Aorta (tissue), 5 donors: ENCODE measurements at places on chromosomes 12 and 14. TPM values are rescaled to one million over a fixed set of nuclear protein-coding genes. Genes with fewer than 3 reads are reported as not detected.
A peak's percentile ranks its signal among the peaks of the same experiment; 100 is the strongest.

Gene FSCB
- not detected for total RNA-seq

Gene PDE3A
- total RNA-seq: 94.7 TPM

Gene KRT2
- total RNA-seq: not detected

Gene CCDC198
- total RNA-seq: not detected

Gene OR6C70
- not detected for total RNA-seq

Gene CCNK
- 40.9 TPM for total RNA-seq

Gene SERPINA12
- not detected for total RNA-seq

Gene OTOGL
- 0.62 TPM for total RNA-seq

Gene CAND1
- 88.7 TPM for total RNA-seq

Gene JPH4
- 1.7 TPM for total RNA-seq

Gene SIRT4
- total RNA-seq: 1.6 TPM

Gene DAO
- not detected for total RNA-seq

Gene SLC6A13
- total RNA-seq: not detected

Gene POTEM
- not detected for total RNA-seq

Gene C2CD5
- 54.1 TPM for total RNA-seq

- DNase-seq: no peak
Measured at GRCh38 chr12:57385586-57385985, 45.3 kb downstream of the R3HDM2 start.

GRCh38 chr12:46387670-46388069 is 15.1 kb upstream of the SLC38A2 start:
- DNase-seq: no peak

DNA sequence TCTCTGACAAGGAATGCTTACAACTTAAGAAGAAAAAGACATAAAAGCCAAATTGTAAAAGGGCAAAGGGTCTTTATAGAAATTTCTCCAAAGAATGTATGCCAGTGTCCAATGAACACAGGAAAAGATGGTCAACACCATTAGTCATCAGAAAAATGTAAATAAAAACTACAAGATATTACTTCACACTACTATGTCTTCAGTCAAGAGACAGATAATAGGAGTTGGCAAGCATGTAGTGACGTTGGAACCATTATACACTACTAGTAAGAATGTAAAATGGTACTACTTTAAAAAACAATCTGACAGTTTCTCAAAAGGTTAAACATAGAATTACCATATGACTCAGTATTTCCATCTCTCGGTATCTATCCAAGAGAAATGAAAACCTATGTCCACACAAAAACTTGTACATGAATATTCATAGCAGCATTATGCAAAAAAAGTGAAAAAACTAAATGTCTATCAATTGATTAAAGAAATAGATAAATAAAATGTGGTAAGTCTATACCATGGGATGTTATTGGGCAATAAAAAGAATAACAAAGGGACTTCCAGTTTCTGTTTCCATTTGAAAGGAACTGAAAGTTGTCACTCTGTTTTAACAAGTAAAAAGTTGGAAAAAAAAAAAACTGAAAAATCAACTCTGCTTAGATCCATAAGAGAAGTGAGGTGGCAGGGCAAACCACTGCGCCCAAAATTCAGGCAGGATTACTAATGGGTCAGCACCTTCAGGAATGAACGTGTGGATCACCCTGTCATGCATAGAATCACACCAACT is 69.8 kb downstream of the ALG10B start:
- DNase-seq: no peak

GRCh38 chr12:43044241-43044640 is 454.7 kb upstream of the PRICKLE1 start:
- no peak for DNase-seq

DNA sequence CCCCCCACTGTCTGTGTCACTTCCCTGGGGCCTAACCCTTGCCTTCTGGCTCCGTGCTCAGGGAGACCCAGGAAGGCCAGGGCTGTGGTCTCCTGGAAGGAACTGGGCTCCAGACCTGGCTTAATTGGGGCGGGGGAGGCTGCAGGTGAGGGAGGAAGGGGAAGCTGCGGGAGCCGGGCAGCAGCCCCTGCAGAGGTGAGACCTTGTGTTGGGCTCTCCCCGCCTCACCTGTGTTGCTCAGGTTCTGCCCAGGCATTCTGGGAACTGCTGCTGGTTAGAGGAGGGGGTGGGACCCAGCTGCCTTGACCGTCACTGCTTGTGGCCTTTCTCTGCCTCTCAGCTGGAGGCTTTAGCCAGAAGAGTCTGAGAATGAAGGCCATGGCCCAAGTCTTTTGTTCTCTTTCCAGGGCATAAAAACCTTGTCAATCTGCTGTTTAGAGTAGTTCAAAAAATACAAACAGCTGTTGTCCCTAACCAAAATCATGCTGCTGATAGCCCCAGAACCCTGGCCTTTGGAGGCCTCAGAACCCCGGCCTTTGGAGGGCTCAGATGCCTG is 247.6 kb downstream of the CHST11 start:
- DNase-seq: peak; percentile 67

- no peak for DNase-seq
Measured at GRCh38 chr14:35342489-35343010, 50.4 kb downstream of the PSMA6 start.

DNA sequence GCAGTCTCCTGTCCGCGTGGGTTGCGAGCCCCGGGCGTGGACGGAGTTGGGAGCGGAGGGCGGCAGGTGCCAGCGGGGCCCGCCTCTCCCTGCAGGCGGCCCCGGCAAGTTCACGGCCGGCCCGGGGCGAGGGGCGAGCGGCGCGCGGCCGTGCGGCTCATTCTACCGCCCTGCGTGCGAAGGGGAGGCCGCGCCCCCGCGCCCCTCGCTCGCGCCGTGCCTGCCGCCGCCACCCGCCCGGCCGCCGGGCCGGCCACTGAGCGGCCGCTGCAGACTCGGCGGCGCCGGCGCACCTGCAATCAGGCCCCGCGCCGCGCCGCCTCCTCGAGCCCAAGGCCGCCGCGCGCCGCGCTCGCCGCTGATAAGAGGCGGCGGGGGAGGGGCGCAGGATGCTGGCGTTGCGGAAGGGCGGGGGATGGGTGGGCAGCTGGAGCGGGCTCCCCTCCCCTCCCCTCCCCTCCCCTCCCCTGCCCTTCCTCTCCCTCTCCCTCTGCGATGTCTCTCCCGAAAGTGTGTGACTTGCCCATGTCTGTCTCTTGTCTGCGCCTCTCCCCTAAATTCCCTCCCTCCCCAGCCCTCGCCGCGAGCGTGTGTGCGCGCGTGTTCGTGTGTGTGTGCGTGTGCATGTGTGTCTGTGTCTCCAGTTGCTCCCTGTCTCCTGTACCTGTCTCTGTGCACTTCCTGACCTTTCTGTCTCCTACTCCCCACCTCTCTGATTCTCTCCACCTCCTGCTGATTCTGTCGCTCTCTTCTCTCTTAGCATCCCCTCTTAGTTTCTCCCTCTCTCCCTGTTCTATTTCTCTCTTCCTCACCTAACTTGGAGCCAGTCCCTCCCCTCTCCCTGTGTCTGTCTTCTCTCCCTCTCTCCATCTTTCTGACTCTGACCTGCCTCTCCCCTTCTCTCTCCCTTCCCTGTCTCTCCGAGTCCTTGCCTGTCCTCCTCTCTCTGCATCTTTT is 768.1 kb upstream of the TBX3 start:
- DNase-seq: no peak

- DNase-seq: no peak
Measured at GRCh38 chr12:115163710-115164109, 479.7 kb upstream of the TBX3 start.

DNA sequence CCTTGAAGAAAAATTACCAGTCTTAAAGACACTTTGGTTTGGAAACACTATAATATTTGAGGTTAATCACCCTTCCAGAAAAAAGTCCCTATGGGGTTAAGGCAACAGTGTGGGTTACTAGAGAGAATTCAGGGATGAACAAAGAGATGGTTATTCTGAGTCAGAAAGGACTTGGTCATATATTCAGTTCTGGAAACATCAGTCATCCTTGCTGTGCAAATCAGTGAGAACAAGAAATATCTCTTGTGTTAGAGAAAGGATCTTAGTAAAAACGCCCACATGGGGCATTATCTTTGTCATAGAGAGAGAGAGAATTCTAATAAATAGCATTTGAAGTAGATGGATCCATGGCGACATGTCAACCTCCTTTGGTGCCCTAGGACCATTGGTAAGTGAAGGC is 59.4 kb upstream of the E2F7 start:
- DNase-seq: no peak

DNA sequence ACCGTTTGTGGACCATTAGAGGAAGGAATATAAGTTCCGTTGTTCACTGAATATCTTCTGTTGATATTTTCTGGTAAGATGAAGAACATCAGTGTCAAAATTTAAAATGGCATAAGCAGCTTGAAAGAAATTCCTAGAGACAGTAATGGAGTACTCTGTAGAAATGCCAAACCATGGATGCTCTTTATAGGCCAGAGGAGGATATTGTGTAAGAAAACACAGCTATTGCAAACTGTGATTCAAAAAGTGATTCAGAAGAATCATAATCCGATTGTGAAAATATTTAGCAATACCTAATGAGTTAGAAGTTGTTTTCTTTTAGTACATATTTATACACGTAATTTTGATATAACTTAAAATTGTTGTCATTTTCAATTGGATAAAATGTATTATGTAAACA is 102.8 kb downstream of the SLC16A7 start:
- DNase-seq: no peak

- DNase-seq: no peak
Measured at GRCh38 chr14:89620436-89620835, 203.4 kb upstream of the FOXN3 start.

DNA sequence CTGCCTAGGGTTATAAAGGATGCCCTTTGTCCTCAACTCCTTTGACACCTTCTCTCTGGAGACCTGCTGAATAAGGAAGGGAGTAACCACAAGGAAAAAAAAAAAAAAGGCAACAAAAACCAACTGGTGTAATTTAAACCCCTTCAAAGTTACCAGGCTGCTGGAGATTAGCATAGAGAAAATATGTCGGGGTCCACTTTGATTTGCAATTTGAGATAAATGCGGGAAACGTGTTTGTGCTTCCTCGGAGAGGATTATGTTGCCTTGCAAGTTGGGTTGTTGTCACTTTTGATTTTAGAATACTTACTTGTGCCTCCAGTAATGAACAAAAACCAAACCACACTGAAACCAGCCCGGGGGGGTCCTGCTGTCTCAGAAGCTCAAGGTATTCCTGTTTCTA is 200.2 kb upstream of the MYL2 start:
- no peak for DNase-seq

DNA sequence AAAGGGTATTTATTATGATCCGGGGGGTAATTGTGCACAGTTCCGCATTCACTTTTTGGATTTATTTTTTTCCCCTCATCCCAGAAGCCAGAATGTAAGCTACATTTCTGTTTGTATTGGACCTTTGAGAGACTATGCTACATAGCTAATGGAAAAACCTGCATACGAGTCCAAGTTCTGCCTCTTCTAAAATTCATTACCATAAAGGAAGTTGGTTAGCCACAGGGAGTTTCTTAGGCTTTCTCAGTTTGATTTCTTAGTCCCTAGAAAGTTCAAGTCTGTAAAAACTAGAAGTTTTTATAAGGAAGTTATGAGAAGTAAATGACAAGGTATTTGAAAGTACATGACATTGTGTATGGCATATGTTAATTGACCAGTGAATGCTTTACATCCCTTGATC is 138.7 kb downstream of the PDE3A start:
- no peak for DNase-seq

DNA sequence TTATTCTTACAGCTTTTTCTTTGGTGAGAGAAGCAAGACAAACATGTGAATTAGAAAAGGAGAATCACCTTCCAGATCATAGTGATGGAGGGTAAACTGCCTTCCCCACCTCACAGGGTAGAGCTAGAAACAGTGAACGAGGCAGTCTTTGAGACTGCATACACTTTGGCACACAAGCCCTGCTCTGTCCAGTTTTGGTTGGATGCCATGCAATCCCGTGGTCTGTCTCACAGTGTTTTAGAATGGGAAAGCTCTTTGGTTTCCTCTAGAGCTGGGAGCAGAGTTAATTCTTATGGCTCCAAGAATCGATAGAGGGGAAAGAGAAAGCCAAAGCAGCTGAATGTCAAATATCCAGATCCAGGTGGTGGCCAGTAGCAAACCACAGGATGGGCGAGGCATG is 21.9 kb downstream of the TDP1 start:
- DNase-seq: no peak

GRCh38 chr14:65208548-65208947 is 106.2 kb upstream of the MAX start:
- peak; percentile 58 for DNase-seq

- DNase-seq: peak; percentile 55
Measured at GRCh38 chr12:124804011-124804621, 59.5 kb downstream of the SCARB1 start.

GRCh38 chr12:638953-639557 is 24.2 kb downstream of the NINJ2 start:
- no peak for DNase-seq

DNA sequence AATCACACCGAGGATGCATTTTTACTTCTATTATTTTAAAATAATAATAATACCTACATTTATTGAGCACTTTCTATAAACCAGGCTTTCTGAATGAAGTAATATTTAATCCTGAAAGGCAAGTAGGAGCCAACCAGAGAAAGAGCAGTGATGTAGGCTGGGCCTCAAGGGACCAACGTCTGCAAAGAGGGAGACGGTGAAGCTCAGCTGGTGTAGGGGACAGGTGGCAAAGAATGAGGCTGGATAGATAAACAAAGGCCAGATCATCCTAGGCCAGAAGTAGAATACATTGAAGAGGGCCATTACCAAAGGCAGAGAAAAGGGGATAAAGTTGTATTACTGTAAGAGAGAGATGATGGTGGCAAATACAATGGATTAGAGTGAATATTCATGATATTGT is 810 bp upstream of the TMBIM4 start:
- no peak for DNase-seq

GRCh38 chr12:63151623-63152320 is 771 bp upstream of the AVPR1A start:
- DNase-seq: peak; percentile 73

- DNase-seq: no peak
Measured at GRCh38 chr12:132323171-132324010, 6.0 kb downstream of the GALNT9 start.
